ENCODE measurements at places on chromosomes 2 and 18.
A peak's percentile ranks its signal among the peaks of the same experiment; 100 is the strongest.

DNA sequence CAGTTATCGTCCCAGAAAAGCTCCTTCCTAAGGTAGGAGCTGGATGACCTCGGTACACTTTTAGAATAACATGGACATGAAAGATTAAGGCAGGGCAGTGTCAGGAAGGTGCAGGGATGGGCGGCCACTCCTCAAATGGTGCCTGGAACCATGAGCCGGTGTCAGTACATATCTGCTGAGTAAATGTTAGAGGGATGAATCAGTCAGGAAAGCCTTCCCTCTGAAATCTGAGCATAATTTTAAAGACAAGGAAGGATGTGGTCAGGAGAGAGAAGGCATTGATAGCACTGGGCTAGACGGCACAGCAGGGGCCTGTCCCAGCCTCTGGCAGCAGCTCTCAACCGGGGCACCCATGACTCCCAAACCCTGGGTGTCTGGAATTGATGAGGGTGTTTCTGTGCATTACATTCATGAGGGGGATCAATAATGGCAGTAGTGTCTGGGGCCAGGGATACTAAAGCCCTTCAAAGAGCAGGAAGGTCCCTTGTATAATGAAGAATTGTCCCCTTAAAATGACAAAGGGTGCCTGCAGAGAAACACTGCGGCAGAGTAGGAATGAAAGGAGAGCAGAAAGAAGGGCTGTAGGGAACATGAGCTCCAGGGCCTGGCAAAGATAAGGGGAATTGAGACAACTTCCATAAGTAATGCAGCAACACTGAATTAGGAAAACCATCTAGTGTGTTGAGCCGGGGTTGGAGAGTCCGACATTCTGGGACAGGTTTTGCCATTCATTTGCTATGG is 162.3 kb upstream of the REV1 start:
- DNase-seq: no peak

GRCh38 chr18:50338715-50339114 is 36.1 kb upstream of the SKA1 start:
- DNase-seq: no peak

DNA sequence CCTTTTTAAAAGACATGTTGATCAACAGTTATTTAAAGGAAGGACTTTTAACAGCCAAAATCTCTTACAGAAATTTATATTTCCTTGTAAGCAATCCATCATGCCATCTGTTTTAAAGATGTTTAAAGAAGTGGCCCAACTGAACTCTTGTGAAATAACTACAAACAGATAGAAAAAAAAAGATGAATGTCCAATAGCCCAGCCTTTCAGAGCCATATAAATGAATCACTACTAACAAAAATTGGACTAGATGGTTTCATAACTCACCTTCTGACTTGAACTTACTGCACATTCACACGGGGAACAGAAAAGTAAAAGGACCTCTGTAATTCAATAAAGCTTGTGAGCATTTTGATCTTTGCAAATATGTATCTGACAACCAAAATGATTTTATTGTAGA is 319.0 kb upstream of the CHAC2 start:
- no peak for DNase-seq

DNA sequence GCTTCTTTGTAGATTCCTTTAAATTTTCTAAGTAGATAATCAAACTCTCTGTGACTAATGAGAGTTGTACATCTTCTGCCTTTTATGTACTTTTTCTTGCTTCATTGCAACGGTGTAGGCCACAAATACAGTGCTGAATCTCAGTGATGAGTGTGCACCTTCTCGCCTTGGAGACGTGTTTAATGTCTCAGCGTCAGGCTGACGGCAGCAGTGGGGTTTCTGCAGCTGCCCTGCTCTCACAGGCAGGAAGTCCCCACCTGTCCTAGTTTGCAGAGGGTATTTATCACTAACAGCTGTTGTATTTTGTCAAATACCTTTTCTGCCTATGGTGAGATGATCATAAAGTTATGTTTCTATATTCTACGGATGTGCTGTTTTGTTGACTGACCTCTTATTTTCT is 13.3 kb downstream of the AGXT start:
- no peak for DNase-seq

- DNase-seq: no peak
Observed at GRCh38 chr18:45684341-45685115, 39.5 kb upstream of the SLC14A1 start.

- DNase-seq: no peak
Observed at GRCh38 chr2:11408959-11409571, 56.9 kb downstream of the E2F6 start.

GRCh38 chr2:17520761-17521160 is 2.5 kb upstream of the RAD51AP2 start:
- DNase-seq: no peak

GRCh38 chr2:109489296-109489695 is 124.5 kb downstream of the SEPTIN10 start:
- DNase-seq: no peak

DNA sequence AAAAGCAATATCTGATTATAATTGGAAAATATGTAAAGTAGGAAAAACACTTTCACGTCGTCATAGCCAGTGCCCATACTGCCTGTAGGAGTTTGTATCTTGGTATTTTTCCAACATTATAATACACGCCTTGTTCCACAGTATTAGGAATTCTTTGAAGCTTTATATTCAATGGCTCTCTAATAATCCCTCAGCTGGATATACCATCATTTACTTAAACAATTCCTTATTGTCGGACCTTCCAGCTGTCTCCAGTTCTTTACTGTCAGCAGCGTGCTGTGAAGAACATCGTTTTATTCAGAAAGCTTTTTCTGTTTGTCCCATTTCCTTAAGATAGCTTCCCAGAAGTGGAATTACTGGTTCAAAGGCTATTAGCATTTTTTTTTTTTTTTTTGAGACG is 31.7 kb downstream of the ATP6V1C2 start:
- no peak for DNase-seq

DNA sequence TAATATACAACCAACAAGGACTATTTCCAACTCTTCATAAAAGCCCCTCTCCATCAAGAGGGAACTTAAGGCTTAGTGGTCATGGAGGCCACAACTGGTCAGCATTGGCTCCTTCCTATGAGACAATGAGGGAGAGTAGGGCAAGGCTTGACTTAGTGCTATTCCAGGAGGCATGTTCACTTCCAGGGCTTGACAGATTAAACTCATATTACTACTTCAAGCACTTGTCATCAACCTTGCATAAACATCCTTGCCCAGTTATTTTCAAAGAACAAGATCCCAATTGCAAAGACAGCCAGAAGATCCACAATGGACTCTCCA is 133.4 kb downstream of the FTCDNL1 start:
- no peak for DNase-seq

GRCh38 chr2:199070322-199070949 is 387.3 kb downstream of the SATB2 start:
- DNase-seq: no peak

DNA sequence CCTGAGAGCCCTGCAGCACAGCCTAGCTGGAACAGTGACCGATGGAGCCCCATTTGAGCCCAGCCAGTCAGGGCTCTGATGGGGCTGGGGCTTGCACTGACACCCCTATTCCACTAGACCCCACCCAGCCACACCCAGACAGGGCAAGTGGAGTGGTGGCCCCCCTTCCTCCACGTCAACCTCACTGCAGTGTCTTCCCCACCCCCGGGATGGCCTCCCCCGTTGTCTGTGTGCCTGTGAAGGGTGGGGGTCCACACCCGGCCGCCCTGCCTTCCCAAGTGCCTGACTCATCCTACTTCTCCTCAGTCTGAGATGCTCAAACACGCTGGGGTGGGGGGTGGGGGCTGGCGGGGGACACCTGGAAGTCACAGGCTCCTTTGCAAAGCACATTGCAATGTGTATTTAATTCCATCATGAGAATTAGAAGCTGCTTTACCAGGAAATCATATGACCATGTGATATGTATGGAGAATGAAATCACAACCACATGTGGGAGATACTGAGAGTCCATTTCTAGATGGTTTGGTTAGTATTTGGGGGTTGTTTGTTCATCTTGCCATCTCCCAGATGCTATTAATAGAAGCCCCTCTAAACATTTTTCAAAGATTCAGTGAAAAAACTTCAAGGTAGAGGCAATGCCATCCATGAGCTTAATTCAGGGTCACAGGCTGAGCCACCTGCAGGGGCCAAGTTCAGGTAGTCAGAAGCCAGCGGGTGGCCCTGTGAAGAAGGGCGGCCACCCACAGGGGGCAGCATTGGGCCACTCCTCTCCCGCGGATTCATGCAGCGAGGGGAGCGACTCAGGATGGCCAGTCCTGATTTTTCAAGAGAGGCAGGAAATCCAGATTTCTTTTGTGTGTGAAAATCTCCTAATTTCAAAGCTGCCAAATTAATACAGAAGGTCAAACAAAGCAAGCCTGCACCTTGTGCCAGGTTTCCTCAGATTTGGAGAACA is 22.7 kb upstream of the GMPPA start:
- DNase-seq: peak; percentile 69

DNA sequence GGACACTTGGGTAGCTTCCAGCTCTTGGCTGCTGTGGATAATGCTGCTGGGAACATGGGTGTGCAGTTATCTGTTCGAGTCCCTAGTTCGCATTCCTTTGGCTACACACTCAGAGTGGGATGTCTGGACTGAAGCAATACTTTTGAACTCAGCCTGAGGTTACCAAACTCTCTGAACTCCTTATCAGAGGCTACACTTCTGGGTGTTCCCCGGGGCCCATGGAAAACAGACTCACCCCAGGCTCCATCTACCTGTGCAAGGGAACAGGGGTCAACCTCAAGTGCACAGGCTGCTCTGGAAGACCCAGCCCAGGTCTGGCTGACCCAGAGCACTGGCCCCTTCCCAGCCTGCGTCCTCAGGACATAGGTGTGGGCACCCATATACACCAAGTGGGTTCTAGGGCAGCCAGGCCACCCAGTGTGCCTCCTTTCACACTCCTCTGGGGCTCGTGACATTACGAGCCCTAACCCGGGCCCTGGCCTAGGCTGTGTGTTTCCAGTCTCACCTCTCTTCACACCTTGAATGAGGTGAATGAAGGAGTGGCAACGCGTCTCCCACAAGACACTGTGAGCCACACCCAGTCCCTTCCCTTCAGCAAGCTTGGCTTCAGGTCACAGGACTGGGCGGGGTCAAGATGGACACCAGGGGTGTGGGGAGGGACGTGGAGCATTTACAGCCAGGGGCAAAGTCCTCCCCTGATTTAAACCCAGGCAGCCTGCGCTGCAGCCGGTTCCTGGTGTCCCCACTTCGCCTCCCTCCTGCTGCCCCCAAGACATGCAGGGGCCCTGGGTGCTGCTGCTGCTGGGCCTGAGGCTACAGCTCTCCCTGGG is at the start of gene ALPI:
Gene ALPI, plus strand, starts transcription at position 728 of the 830 bp plus-strand sequence. Its CDS starts 47 bp downstream, at position 775.
- DNase-seq: no peak

DNA sequence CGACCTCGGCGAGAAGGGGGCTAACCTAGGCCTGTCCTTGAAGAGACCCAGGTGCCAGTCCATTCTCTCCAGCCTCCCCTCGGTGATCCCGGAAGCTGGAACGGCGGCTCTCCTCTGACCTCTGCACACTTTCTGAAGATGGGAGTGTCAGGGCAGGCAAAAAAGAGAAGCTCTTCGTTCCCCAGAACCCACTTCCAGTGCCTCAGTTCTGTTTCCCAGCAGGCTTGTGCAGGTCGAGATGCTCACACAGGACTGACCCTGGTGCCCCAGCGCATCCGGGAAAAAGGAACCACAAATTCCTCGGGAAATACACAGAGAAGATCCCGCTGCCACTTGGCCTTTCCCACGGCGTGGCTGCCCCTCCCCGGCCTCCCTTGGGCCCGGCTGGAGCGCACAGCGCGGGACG is 681 bp upstream of the PTPN18 start:
- DNase-seq: no peak

DNA sequence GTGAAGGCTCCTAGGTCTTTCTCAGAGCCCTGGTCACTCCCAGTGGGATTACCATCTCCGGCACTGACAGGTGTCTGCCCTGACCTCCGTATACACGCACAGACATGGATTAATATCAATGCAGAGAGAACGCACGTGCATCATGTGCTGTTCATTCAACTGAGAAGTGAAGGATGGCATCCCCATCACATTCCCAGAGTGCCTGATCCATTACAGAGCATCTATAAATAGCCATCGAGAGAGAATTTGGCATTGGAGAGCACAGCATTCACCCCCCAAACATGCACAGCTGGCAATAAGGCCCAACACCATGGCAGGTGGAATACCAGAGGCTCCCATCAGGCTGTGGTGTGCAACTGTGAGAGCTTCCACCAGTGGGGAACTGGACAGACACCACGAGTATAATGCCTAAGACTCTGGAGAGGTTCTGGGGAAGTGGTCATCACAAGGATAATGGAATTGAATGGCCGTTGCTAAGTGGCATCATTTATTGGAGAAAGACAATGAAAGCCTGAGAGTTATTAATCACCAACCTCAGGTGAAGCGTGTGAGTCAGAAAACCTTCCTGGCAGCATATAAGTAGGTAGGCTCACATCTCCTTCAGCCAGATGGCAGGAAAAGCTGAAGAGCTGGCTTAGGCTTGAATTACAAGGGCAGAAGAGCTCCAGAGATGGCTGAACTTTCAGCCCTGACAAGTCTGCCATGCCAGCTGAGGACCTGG is 244.5 kb upstream of the ID2 start:
- peak; percentile 70 for DNase-seq

DNA sequence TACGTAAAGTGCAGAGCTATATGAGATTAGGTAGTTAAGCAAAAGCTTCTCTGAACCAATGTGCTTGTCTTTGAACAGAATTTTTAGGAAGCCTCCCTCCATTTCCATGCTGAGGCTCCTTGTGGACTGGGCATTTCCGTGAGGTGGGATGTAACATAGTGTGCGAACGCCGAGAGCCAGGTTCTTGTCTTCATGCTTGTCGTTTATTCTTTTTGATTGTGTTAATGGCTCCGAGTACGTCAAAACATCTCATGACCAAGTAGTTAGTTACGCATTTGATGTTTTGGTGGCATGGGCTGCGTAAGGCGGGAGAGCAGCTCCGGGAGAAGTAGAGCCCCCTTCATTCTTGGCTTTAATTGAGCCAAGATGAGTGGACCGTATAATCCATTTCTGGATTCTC is 32.9 kb downstream of the DGKD start:
- DNase-seq: no peak

GRCh38 chr2:182004945-182005520 is 19.4 kb downstream of the PPP1R1C start:
- DNase-seq: no peak

DNA sequence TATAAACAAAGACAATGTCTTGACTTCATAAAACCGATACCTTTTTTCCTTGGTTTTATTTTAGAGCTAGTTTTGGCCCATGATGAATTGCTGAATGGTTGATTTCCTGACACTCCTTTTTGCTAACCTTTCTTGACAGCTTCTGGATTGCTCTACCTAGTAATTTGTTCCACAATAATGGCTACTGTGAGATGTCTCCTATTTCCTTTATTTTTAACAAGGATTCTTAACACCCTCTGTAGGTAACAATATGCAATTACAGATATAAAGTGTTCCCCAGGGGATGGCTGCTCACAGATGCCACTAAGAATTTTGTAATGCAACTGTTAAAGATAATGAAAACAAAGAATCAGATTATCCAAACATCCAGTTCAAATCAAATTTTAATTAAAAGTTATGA is 100.8 kb upstream of the ATP5MC3 start:
- DNase-seq: peak; percentile 37

All from muscle of back (tissue), 13 donors.